ENCODE measurements at places on chromosomes 5 and 9. TPM values are rescaled to one million over a fixed set of nuclear protein-coding genes. Genes with fewer than 3 reads are reported as not detected.

PCDHGC4 gene
- 91.2 TPM for total RNA-seq

SCAMP1 gene
- total RNA-seq = 373 TPM

IFNA21 gene
- not detected for total RNA-seq

HAVCR1 gene
- total RNA-seq = 0.31 TPM

RNF183 gene
- not detected for total RNA-seq

INSL4 gene
- not detected for total RNA-seq

AKNA gene
- 3.3 TPM for total RNA-seq

CAMK4 gene
- 130 TPM for total RNA-seq

SOHLH1 gene
- total RNA-seq = not detected

- peak; percentile 85 for DNase-seq
Observed at GRCh38 chr9:6703898-6704639, 53.7 kb upstream of the KDM4C start.

- no peak for DNase-seq
Observed at GRCh38 chr9:114050226-114050568, 27.9 kb downstream of the AMBP start.

- DNase-seq = no peak
Observed at GRCh38 chr9:136901516-136902258, 15.4 kb downstream of the TRAF2 start.

- DNase-seq = no peak
Observed at GRCh38 chr9:24218656-24219055, 327.0 kb downstream of the IZUMO3 start.

DNA sequence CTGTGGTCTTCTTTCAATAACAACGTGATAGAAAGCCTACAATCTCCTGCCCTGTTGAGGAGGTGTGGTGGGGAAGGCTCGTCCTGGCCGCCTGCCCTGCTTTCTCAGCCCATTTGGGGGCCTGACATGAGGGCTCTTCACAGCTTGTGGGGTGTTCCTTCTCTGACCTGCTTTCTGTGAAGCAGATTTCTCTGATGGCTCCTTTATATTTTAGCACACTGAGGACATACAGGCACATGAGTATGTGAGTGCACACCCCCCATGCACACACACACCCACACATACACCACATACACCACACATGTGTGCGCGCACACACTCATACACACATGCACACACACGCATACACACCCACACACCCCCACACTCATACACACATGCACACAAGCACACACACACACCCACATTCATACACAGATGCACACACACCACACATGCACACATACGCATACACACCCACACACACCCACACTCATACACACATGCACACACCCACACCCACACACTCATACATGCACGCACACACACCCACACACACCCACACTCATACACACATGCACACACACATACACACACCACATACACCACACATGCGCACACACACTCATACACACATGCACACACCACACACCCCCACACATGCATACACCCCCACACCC, 117.5 kb downstream of the COL5A1 start:
- no peak for DNase-seq

- DNase-seq = no peak
Observed at GRCh38 chr9:34037626-34038025, 11.1 kb downstream of the UBAP2 start.

DNA sequence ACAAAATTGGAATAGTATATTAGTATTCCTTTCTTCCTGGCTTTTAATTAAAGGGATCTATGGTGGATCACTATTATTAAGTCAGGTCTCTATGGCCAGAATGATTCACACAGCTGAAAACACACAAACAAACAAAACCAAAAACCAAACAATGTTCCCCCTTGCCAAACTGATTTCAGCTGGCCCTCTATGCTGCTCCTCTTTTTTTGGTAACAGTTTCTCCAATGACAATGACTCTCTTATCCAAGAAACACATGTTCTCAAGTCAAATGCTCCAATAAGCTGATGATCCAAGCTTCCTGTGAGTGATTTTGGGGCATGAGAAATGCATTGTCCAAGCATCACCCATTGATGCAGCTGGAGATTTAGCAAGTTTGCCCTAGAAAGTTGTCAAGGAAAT, 193.4 kb upstream of the TUT7 start:
- DNase-seq = no peak

DNA sequence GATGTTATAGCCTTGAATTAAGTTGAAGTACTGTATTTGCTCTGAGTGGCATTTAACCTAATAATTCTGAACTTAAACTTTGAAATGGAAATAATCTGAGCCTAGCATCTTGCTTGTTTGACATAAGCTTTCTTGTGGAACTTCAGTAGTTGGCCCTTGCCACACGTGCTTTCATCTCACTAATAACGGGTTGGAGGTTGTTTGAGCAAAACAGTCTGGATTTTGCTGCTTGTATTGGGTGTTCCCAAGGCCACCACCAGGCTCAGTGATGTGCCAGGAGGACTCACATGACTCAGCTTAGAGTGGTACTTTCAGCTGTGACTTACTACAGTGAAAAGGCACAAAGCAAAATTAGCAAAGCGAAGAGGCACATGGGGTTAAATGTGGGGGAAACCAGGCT, 35.7 kb downstream of the SECISBP2 start:
- no peak for DNase-seq

- peak; percentile 5 for DNase-seq
Observed at GRCh38 chr9:94005272-94005901, 50.2 kb upstream of the BARX1 start.

GRCh38 chr9:14103115-14103514, 210.8 kb downstream of the NFIB start:
- DNase-seq = no peak

DNA sequence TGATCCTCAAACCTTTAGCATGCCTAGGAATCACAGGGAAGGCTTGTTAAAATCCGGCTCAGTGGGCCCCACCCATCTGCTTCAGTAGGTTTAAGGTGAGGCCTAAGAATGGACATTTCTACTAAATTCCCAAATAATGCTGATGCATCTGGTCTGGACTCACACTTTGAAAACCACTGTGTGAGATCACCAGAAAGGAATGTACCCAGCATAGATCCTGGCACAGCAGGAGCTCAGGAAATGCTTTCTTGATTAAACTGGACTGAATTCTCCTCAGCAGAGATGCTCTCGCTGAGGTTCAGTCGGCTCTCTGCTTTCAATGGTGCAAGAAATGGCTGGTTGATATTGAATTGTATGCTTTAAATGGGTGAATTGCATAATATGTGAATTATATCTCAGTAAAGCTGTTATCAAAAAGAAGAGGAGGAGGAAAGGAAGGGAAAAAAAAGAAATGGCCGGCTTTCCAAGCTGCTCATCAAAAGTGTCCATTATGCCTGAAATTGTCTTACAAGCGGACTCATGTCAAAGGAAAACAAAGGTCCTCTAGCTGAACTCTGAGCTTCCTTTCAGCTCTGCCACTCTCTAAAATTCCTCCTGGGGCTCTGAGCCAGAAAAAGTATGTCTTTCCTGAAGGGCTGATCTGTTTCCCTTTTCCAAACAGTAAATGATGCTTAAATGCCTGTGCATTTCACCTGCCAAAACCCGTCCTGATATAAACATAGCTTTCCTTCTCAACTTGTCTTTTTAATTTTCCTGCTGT, 77.6 kb upstream of the SAP30L start:
- DNase-seq = no peak

- no peak for DNase-seq
Observed at GRCh38 chr5:168867241-168867640, 288.1 kb upstream of the PANK3 start.

DNA sequence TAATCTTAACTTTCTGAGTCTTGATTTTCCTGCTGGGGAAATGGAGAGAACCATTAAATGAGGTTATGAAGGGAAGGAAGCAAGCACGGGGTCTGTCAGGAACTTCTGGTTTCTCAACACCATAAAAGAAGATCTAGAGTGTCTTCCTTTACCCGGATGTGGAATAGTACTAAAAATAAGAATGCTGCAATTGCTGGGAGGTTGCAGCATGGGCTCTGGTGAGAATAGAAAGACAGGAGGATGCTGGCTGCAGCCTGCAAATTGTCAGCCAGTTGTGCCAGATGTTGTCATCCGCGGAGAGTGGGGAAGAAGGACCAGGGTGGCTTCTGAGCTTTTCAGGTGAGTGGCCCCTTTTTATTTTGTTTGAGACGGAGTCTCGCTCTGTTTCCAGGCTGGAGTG, 69.3 kb upstream of the STC2 start:
- DNase-seq = no peak

DNA sequence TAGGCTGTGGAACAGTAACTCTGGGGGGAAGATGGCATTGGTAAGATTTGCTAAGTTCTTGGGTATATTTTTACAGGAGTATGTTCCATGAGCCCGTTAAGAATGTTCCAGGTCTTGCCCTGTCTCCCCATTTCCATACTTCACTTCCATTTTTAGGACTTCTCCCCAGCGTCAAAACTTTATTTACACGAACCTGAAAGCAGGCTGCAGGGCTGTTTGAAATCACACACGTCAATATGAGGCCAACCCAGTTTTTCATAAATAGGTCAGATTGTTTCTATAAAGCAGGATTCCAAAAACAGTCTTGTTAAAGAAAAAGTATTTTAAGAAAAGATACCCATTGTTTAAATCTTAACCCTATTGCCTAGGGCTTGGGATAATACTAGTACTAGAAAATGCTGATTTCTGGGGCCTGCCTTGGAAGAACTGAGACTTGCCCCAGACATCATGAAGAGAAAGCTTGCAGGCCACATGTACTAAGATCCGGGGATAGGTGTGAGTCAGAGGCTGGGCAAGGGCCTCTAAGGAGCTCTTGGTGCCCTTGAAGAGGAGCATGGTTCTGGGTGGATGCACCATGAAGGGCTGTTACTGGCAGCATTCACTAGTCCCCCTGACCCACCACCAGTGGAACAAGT, 24.2 kb downstream of the TRIO start:
- DNase-seq = no peak

DNA sequence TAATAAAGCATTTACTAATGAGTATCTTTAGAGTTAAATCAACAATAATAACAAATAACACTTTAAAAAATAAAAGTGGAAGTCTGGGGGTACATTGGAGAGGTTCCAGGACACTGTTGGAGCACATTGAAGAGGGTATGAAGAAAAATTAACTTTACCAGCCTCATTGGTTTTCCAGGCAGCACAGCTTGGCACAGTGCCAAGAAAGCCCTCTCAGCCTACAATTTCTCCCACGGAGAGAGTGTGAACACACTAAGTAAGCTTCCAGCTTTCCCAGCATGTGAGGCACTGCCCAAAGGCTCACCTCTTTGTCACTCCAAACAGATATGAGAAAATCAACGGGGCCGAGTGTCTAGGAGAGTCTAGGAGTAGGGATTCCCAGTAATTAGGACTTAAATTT, 1912.8 kb upstream of the NUDT12 start:
- DNase-seq = no peak

GRCh38 chr5:177346820-177347219, 4.6 kb downstream of the LMAN2 start:
- DNase-seq = no peak

DNA sequence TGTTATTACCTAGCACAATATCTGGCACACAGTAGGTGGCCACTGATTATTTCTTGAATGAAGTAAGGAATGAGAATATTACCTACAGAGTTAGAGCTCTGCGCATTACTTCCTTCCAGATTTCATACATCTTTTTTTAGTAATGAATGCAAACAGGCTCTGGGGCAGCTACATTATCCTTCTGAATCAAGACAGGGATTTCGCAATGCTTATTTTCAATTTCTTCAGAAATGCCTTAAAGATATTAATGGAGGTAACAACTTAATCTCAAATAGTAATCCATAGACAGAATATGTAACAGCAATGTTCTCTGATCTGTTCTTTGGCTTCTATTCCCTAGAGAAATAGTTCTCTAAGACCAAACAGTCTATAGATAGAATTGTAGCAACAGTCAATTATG, 32.6 kb downstream of the CDKN2A start:
- DNase-seq = no peak

DNA sequence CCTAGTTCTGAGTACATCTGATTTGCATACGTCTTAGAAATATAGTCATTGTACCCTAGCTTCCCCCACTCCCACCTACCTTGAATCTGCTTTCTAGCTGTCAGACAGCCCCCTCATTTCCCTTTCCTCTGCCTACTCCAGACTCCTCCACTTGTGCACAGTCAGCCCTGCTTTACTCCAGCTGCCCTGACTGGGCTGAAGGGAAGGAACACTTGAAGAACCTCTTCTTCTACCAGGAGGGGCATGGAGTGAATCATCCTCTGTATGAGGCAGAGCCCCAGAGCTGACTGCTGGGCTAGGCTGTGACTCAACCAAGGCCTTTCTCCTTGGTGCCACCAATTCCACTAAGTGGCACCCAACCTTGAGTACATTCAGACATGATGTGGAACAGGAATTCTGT, 18.1 kb upstream of the ZFR start:
- peak; percentile 10 for DNase-seq

DNA sequence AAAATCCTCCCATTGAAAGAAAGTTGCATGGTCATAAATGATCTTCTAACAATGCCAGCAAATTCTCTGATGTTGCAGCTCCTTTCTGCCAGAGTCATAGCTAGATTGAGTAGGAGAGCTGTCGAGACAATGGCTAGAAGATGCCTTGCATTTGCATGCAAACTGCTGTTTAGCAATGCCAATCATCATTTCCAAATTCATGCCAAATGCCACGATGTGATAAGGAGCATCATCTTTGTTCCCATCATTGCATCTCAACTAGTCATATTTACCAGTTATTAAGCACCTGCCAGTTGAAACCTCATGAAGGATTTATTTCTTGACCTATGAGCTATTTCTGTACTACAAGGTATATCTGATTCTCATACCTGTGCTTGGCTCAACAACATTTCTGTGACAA, 246.4 kb upstream of the PIK3R1 start:
- no peak for DNase-seq

- DNase-seq = no peak
Observed at GRCh38 chr5:167633114-167633513, 658.3 kb upstream of the WWC1 start.

Data from occipital lobe (tissue), 3 donors.